Upper lobe of right lung (tissue), 1 donor: ENCODE measurements at places on chromosomes 12 and 14.

GRCh38 chr12:99232324-99232723 lies 415.2 kb upstream of the GARIN6 start:
- DNase-seq: no peak

GRCh38 chr12:112938751-112939150 lies 477 bp downstream of the OAS3 start:
- no peak for DNase-seq

DNA sequence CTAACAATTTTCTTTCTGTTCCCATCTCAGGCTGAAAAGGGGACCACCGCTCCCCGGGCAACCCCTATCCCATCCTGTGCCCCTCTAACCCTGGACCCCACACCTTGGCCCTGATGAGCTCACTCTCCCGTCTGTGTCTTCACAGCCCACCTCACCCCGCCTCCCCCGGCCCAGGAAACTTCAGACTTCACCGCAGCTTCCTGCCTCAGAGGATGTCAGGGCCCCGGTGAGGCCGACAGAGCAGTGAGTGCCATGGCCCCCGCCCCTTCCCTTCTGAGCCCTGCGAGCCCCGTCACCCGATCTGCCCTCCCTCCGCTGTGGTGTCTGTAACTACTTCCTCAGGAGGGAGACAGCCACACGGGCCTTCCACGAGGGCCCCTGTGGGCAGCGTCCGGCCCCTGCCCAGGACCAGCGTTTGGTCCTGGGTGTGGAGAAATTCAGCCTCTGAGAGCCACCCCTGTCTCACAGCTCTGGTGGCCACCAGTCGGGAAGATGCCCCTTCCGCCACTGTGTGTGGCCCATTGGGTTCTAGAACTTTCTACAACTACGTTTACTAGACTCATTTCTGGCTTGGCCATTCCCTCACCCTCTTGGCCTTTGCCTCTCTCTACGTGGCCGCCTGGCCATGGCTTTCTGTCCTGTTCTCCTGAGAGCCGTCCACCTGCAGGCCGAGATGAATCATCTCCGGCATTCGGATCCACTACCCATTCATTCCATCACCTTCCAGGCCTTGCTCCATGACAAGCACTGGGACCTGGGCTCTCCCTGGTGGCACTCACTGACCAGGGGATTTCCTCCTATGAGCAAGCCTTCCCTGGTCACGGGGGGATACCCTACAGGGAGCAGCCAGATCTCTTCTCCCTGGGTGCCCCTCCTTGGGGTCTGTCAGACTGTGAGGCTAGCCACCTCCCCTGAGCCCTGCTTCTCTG lies 3.4 kb downstream of the RHOF start:
- DNase-seq: peak; percentile 88

DNA sequence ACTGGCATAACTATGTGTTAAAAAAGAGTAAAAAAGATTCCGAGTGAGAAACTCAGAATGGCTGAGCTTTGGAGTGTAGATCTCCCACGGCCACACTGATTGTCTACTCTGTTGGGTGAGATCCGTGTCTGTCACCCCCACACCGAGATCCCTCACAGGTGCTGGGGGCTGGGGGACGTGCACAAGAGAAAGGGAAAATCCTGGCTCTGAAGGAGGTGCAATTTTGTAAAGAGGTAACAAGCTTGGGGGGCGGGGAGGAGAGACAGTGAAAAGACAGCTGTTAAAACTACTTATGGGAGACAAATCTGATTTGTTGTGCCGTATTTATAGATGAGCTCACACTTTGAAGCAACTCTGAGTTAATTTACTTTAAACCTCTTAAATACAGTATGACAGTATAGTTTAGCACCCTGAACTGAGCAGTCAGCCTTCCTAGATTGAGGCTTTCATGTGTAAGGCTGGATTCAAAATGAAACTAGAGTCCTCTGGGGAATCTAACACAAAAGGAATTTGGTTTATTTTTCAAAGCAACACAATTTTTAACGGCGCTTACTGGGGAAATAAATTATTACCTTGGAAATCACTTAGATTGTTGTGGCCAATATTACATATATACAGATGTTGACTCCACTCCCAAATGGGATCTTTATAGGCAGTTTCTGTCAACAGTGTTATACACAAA lies 167.4 kb upstream of the RGS6 start:
- no peak for DNase-seq

DNA sequence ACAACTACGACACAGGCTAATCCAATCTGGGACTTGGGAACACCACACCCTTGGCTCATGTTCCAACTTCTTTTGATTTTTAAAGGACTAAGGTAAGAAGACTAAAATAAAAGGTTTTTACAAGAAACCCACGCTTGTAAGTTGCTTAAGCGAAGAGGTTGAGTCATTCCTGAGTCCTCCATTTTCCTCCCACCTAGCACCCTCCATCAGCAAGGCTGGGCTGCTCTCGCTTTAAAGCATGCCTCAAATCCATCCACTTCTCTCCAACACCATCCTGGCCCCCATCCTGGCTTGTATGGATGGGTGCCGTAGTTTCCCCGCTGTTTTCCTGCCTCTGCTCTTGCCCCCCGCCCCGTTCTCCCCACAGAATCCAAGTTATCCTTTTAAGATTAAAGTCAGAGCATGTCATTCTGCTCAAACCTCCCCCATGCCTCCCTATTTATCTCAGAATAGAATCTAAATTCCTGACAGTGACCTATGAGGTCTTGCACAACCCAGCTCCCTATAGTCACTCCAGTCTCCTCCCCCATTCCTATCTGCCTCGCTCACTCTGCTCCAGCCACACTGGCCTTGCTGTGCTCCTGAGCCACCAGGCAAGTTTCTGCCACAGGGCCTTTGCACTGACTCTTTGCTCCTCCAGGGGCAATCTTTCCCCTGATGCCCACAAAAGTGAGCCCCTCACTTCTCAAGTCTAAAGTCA lies 34.5 kb downstream of the SCARB1 start:
- no peak for DNase-seq

GRCh38 chr12:45389426-45389825 lies 173.5 kb downstream of the ANO6 start:
- DNase-seq: no peak

DNA sequence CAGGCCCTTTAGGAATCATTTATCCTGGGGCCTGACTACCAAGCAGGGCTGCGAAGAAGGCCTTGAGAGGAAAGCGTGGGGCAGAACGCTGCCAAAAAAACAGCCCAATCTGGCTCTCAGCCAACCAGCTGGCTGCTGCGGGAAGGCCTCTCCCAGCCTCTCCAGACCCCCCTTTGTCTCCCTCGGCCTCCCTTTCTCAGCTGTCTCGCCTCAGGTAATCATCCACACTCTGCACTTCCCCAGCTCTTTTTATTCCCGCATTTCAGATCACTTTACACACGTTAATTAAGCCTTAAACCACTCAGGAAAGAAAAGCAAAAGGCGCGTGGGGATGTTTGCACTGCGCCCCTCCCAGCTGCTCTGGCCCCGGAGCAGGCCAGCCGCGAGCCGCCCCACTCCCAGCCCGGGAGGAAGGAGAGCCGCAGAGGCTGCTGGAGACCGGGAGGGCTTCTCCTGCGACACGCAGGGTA lies 208.2 kb upstream of the FOXN3 start:
- no peak for DNase-seq

- no peak for DNase-seq
Observed at GRCh38 chr14:59852350-59852749, 18.2 kb downstream of the RTN1 start.

GRCh38 chr12:1914114-1914911 lies 4.1 kb downstream of the CACNA2D4 start:
- no peak for DNase-seq

DNA sequence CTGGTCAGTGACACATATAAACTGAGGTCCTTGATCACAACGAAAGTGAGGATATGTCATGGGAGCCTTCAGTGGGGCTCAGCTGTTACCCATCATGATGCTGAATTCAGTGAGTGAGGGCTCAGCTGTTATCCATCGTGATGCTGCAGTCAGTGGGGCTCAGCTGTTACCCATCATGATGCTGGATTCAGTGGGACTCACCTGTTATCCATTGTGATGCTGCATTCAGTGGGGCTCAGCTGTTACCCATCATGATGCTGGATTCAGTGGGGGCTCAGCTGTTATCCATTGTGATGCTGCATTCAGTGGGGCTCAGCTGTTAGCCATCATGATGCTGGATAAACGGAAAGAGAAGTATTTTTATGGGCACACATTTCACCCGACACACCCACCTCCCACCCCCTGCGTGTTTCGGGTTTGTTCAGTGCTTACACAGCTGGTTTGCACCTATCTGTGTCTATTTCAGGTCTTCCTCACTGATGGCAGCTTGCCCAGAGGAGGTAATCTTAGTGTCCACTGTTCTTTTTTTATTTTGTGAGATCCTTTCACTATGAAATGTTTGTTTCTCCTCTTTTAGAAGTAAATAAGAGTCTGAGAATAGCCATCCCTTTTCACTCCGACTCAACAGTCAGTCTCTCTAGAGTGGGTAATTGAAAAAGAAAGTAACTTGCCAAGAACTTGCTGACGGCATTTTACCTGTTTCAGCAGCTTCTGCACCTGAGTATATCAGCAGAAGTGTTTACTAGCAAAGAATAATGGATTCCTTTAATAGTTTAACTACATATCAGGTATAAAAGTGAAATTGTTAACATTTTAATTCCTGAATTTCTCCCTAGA lies 183.0 kb downstream of the ERC1 start:
- no peak for DNase-seq

GRCh38 chr12:52262286-52262685 lies 12.2 kb upstream of the KRT86 start:
- peak; percentile 26 for DNase-seq

- DNase-seq: no peak
Observed at GRCh38 chr14:54817506-54817905, 85.1 kb downstream of the GCH1 start.

GRCh38 chr12:754473-754820 lies 2.1 kb downstream of the WNK1 start:
- DNase-seq: no peak

GRCh38 chr14:62592877-62593276 lies 452.4 kb downstream of the KCNH5 start:
- no peak for DNase-seq

GRCh38 chr12:82757656-82758055 lies 71.0 kb downstream of the TMTC2 start:
- DNase-seq: no peak

DNA sequence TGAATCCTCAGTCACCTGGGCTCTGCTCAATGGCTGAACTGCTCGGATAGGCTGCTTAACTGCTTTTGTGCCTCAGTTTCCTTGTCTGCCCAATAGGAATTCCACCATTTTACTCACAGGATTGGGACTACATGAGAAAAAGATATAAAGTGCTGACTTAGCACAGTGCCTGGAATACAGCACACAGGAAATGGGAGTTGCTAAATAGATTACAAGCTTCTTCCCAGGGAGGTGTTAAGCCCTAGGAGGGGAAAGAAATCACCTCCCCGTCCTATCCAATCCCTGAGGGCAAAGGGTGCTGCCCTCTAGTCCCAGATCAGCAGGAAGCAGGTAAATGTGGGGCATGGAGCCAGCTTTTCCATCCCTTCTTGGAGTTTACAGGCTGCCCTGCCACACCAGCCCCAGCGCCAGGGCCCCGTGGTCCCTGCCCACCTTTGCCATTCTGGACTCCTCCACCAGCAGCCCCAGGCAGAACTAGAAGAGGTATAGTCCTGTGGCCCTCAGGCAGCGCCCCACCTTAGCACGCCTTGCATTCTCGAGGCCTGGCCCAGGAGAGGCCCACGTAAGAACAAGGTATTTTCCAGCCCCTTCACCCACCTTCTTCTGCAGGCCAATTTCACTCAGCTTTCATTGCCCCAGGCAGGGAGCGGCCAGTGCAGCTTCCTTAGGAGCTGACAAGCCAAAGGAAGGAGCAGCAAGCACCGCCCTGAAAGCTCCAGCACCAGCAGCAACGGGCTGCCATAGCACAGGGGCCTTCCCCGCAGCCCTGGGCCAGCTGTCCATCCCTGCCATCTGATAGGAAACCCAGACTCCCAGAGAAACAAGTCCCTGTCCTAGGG lies 28.8 kb upstream of the RPLP0 start:
- no peak for DNase-seq

- no peak for DNase-seq
Observed at GRCh38 chr14:96149131-96149530, 55.5 kb upstream of the BDKRB2 start.

- DNase-seq: no peak
Observed at GRCh38 chr12:9883175-9883574, 1.9 kb downstream of the KLRF2 start.

- no peak for DNase-seq
Observed at GRCh38 chr12:89453121-89453978, 71.2 kb downstream of the GALNT4 start.

DNA sequence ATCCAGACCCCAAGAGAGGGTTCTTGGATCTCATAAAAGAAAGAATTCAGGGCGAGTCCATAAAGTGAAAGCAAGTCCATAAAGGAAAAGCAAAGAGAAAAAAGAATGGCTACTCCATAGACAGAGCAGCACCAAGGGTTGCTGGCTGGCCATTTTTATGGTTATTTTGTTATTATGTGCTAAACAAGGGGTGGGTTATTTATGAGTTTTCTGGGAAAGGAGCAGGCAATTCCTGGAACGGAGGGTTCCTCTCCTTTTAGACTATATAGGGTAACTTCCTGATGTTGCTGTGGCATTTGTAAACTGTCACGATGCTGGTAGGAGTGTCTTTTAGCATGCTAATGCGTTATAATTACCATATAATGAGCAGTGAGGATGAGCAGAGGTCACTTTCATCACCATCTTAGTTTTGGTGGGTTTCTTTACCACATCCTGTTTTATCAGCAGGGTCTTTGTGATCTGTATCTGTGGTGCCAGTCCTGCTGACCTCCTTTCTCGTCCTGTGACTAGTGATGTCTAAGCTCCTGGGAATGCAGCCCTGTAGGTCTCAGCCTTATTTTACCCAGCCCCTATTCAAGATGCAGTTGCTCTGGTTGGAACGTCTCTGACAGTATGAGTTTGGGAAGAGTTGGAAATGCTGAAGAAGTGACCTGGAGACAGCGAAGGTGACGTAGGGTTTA lies 100.5 kb downstream of the ZNF664 start:
- DNase-seq: no peak

GRCh38 chr14:75260025-75260763 lies 18.4 kb upstream of the FOS start:
- no peak for DNase-seq

- DNase-seq: no peak
Observed at GRCh38 chr12:92191061-92191460, 45.4 kb upstream of the BTG1 start.

- DNase-seq: no peak
Observed at GRCh38 chr14:103687712-103688111, 27.5 kb downstream of the XRCC3 start.

GRCh38 chr14:37230551-37231194 lies 32.9 kb downstream of the MIPOL1 start:
- DNase-seq: no peak

DNA sequence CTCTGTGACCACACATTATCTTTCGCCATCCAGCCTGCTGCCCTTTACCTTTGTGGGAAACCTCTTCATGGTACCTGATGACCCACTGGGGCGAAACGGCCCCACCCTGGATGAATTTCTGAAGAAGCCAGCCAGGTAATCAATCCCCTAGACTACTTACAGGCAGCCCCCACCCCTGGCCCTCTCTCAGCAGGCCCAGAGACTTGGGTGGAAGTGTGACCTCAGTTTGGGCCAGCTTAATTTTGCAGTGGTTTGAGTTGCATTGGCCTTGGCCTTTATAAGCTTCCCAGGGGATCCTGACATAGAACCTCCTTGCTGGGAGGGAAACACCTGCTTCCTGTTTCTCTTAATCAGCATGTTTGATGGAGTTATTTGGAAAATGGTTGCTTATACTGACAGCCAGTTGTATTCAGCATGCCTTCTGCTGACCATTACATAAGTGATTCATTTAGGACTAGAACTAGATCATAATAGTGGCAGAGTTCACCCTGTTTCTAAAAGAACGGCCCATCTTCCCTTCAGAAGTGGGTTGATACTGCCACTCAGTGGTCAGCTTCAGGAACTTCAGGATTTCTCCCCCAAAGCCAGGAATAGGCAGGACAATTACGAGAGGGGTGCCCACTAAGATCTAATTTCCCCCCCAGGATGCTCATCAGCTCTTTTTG lies 6.1 kb downstream of the SDR39U1 start:
- DNase-seq: no peak
